ENCODE measurements at places on chromosomes 2 and 18.

- no peak for DNase-seq
These were observed 125.1 kb downstream of the WDPCP start for GRCh38 chr2:63463142-63463541.

- DNase-seq, result no peak
These were observed 25.6 kb downstream of the ANKMY1 start for GRCh38 chr2:240532031-240532775.

- no peak for DNase-seq
These were observed 127.9 kb upstream of the SH3BP4 start for GRCh38 chr2:234823877-234824376.

- DNase-seq, result peak; percentile 54
These were observed 14.5 kb downstream of the KCNS3 start for GRCh38 chr2:17892770-17893534.

GRCh38 chr2:98948956-98949739, 13.1 kb upstream of the CRACDL start:
- DNase-seq, result no peak

DNA sequence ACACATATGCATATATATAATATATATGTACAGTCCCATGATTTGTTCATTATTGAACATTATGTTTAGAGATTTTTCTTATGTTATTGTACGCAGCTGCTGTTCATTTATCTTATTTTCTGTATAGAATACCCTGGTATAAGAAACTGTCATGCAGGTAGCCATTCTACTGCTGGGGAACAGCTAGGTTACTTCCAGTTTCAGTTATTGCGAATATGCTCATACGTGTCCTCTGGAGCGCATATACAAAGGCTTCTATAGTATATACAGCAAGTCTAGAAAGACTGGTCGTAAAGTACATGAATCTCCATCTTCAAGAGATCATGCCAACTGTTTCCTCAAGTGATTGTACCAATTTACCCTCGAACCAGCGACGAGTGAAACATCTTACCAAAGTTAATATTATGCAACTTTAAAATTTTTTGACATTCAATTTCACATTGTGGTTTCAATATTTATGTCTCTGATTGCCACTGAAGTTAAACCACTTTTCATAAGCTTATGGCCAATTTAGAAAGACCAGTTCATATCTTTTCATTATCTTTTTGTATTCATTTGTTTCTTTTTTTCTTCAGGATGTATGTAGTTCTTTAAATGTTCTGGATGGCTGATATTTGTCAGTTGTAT, 53.5 kb downstream of the RDH14 start:
- no peak for DNase-seq

GRCh38 chr2:169073963-169074751, 4.8 kb downstream of the DHRS9 start:
- DNase-seq, result no peak

- no peak for DNase-seq
These were observed 95.1 kb downstream of the SPTBN1 start for GRCh38 chr2:54551123-54551756.

GRCh38 chr2:13121096-13121495, 404.4 kb downstream of the TRIB2 start:
- DNase-seq, result no peak

- no peak for DNase-seq
These were observed 261.6 kb downstream of the ASXL3 start for GRCh38 chr18:33839452-33840211.

DNA sequence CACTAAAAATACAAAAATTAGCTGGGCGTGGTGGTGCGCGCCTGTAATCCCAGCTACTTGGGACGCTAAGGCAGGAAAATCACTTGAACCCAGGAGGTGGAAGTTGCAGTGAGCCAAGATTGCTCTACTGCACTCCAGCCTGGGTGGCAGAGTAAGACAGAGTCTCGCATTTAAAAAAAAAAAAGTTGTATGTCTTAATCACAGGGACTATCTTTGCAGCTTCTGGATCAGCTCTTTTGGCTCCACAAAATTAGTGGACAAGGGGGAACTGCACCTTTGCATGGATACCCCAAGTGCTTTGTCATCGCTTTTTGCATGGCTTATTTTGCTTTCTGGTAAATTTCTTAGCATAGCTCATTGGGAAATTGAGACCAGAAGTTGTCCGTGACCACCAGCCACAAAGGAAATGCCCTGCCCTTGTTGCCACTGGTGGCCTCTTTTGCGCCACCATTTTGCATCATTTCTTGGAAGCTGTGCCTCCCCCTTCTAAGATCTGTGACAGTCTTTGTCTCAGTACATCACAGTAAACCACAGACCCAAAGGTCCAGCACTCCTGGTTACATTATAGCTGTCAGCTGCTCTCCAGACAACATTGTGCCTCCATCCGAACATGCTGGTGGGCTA, 43.9 kb upstream of the PCBP1 start:
- DNase-seq, result no peak

DNA sequence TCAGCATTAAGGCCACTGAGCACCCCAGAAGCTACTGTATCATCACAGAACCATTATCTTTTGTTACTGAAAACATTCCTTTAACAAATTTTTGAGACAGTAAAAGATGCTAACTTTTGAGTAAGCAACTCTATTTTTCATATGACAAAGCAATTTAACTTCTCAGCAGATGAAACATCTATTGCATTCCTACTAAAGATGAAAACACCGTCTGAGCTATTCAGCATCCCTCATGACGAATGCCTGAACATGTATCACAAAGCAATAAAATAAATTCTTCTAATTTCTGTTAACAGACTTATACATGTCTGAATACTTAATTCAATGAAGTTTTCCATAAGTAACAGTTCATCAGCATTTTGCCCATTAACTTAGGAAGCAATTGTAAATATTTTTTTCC, 23.9 kb downstream of the CHN1 start:
- DNase-seq, result no peak

DNA sequence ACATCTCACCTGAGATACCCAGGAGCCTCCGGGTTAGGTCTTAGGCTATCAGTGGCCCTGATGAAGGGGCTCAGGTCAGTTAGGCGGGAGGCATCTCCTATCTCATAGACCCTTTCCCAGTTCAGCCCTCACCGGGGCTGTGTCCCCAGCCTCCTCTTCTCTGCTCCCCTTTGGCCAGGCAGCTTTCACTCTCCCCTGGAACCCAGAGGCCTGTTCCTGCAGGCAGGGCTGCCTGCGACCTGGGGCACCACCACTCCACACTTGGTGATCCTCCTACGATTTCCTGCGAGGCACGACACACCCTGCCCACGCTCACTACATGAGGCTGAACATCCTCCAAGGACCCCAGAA, 51.2 kb downstream of the SFXN5 start:
- DNase-seq, result no peak

DNA sequence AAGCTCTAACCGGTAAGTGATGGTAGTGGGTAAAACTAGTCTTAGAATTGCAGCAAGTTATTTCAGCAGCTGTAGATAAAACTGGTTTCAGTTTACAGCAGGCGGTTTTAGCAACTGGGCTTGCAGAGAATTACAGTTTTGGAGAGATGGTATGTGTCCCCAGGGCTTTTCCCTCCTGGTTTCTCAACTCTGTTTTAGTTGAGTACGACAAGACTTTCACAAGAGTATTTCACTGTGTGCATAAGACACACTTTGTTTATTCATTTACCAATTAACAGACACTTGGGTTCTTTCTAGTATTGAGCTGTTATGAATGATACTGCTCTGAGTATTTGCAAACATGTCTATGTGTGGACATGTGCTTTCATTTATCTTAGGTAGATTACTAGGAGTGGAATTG, 65.6 kb upstream of the RFX8 start:
- DNase-seq, result no peak

DNA sequence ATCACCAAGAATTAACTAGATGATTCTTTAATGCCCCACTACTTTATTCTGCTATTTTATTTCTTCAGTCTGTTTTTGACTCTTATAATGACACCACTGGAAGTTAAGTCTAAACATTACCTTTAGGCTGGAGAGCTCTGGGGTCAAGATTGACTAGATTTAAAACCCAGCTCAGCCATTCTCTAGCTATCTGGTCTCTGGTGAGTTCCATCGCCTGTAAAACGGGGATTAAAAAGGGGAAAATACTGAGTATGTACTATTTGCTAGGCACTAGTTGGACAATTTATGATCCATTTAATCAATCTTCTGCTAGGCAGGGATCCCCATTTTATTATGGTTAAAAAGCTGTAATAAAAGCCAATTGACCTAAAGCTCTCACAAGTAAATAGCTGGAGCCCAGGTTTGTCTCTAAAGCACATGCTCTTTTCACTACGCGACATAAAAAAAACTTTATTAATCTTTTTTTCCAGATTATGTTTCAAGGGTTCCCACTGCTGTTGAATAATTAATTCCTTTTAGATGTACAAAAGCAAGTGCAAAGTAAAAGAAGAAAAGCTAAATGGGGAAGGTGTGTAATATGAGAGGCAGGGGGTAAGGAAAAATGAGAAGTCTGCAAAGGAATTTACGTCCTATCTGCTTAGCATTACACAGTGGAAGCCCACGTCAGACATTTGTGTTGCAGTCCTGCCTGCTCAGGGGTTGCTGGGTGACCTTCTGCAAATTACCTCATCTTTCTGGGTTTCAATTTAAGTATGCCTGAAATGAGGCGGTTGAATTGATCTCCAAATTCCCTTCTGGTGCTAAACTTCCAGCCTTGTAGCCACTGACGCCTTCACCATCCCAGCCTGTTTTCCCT, 918 bp upstream of the NABP1 start:
- DNase-seq, result peak; percentile 46

- DNase-seq, result no peak
These were observed 3.0 kb upstream of the NMUR1 start for GRCh38 chr2:231533086-231533776.

- DNase-seq, result no peak
These were observed 63.6 kb downstream of the ZBTB7C start for GRCh38 chr18:48345596-48345995.

DNA sequence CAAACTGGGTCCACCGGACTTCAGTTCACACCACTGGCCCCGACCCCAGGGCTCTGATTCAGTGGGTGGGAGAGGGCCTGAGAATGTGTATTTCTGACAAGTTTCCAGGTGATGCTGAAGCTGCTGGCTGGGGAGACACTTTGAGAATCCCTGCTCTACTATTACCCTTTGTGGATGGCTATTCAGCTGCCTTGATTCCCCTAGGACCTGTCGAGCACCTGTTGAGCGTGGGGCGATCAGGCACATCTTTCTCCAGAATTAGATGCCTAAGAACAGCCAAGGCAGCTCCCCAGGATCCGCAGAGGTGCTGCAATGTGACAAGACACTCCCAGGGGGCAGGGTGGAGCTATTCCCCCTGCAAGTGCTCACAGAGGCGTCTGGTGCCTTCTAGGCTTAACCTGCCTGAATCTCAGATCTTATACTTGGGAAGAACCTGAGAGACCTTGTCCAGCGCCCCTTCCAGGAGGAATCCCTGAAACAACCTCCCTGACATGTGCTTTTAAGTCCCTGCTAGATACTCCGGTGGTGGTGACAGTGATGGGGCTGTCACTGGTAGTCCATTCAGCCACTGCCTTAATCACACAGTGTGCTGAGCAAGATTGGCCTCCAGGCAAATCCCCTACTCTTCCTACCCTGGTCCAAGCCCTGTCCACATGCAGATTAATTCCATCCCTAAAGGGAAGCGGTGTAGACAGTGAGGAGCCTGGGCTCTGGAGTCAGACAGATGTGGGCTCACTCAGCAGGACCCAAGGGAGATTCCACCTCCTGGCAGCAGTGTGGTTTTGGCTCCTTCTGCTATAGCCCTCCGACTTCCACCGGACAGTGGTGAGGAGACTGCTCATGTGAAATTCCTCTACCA, 43.4 kb upstream of the OTOF start:
- no peak for DNase-seq

GRCh38 chr18:58148954-58149471, 105.0 kb downstream of the NEDD4L start:
- DNase-seq, result no peak

DNA sequence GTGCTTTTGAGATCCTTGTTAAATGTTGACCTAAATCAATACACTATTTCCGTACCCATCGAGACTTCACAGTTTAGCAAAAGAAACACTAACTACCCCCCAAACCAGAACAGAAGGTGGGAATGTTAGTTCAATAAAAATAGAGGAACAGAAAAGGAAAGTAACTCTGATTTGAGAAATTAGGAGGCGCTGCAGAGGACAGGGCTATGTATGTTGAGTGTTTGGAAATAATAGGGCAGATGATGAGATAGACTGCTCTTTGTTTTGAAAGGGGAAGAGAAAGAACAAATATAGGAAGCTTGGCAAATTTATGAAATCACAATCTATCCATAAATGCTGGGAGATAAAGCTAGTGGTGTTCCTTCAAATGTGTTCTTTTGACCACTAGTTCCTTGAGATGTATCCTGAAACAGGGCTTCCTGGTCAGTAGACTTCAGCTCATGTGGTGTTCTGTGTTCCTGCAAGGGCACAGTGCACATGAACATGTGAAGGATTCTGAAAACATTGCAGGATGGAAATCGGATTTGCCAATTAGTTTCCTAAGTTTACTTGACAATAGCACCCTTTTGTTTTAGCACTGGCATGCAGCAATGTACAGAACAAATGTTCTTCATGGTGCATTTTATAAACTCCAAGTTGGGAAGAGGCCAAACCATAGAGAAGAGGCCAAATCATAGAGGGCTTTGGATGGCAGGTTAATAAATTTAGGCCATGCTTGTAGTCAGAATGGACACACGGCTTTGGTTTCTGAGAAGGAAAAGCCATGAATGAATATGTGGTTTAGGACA, 39.8 kb downstream of the RHBDD1 start:
- no peak for DNase-seq

DNA sequence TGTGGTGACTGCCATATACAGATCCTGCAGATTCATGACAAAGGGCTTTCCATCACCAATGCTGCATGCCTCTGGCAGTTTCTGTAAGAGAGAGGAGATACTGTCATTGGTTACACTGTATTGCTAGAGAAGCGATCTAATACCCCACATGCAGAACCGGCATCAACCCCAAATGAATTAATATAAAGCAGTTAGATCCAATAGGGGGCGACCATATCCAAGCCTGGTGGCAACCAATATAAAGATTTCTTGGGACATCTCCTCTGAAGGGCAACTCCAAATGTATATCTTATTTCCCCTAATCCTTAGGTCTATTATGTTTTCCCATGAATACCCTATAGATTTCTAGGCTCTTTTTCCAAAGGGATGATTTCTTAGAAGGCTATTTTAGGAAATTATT, 17.4 kb upstream of the IHH start:
- DNase-seq, result no peak

- no peak for DNase-seq
These were observed 85.6 kb downstream of the MOGAT1 start for GRCh38 chr2:222756951-222757650.

DNA sequence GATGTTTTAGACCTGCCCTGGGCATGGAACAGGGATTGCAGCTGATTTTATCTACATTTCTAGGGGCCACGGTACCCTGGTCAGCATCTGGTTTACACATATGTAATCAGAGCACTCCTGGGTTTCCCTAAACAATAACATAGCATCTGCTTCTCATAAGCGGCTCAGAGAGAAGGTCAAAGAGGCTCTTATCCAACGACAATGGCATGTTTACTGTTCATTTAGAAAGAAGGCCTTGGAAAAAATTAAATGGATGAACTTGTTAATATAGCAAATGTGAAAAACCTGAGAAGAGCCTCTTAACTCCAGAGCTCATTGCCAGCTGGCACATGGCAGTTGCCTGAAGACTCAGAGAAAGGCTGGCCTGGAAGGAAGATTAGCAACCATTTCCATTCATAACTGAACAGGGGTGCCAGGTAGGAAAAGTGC, 202.8 kb upstream of the THUMPD2 start:
- DNase-seq, result no peak
